IMR-90 (cell line): ENCODE measurements at places on chromosomes 2 and 18. TPM values are rescaled to one million over a fixed set of nuclear protein-coding genes. Genes with fewer than 3 reads are reported as not detected.

DNA sequence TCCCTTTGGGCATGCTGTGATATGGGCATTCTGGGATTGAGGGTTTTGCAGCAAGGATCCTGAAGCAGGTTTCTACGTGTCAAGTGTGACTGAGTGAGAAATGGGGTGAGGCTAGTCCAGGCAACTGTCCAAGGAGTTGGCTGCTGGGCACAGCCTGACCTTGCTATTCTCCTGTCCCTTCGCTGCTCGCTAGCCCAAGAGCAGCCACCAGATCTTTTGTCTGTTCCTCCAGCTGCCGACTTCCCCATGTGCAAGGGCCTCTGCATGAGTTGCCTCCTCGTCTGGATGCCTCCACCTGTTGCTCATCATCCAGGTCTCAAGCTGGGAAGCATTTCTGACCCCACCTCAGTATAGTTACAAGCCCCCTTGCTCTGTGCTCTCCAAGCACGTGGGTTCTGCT, 71.1 kb downstream of the DYSF start:
- H3K4me3 ChIP-seq = no peak overlapping the region
- DNase-seq = no peak
- no peaks in the 10 kb centered on the region for H3K4me1 ChIP-seq
- peaks cover 31% of the 10 kb centered on the region for H3K27me3 ChIP-seq

Gene TXNDC2
- total RNA-seq = under 0.01 and 0.18 TPM in 2 replicates

Gene FBXO48
- 0.18 and 0.28 TPM in 2 replicates for total RNA-seq

DNA sequence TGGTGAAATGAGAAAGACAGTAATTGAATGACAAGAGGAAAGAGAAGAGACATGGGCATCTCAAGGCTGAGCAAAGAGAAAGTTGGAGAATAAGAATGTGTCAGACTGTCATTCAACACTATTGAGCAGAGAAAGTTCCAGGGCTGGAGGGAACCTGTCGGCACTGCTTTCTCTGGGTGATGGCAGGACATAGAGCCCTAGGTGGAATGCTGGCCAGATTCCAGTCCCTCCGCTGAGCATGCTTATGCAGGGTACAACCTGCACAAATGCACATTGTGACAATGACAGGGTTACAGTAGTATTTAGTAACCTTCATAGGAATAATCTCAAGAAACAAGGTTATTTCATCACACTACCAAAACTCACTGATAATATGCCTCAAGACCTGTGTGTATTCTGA, 582.8 kb downstream of the ADCYAP1 start:
- no peak overlapping the region for H3K4me3 ChIP-seq
- no peak for DNase-seq
- H3K36me3 ChIP-seq = no peaks in the 10 kb centered on the region
- no peaks in the 10 kb centered on the region for H3K27me3 ChIP-seq

- DNase-seq = no peak
- no peaks in the 10 kb centered on the region for H3K4me1 ChIP-seq
- no peak overlapping the region for H3K27ac ChIP-seq
Measured at GRCh38 chr2:158114516-158114915, 12.8 kb downstream of the UPP2 start.

Gene BMP10
- total RNA-seq = not detected in 2 replicates

Gene INHA
- not detected in 2 replicates for total RNA-seq

Gene CFC1
- not detected in 2 replicates for total RNA-seq

DNA sequence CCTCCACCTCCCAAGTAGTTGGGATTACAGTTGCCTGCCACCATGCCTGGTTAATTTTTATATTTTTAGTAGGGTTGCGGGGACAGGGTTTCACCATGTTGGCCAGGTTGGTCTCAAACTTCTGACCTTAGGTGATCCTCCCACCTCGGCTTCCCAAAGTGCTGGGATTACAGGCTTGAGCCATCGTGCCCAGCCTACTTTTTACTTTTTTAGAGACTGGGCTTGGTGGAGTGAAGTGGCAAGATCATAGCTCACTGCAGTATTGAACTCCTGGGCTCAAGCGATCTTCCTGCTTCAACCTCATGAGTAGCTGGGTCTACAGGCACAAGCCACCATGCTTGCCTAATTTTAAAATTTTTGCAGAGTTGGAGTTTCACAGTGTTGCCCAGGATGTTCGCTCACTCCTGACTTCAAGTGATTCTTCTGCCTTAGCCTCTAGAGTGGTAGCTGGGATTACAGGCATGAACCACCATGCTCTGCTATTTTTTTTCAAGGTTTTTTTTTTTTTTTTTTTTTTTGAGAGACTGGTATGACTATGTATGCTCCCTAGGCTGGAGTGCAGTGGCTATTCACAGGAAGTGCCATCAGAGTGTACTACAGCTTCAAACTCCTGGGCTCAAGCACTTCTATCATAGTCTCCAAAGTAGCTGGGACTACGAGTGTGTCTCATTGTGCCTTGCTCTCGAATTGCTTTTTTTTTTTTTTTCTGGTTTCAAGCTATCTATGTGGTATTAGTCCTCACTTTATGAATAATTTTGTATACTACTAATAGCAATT, 11.9 kb downstream of the MSH2 start:
- H3K27ac ChIP-seq = no peak overlapping the region
- no peaks in the 10 kb centered on the region for H3K4me1 ChIP-seq
- no peaks in the 10 kb centered on the region for H3K27me3 ChIP-seq

GRCh38 chr2:28401948-28402550, 9.4 kb downstream of the FOSL2 start:
- H3K27me3 ChIP-seq = no peaks in the 10 kb centered on the region
- peaks cover 83% of the 10 kb centered on the region for H3K36me3 ChIP-seq
- H3K27ac ChIP-seq = no peak overlapping the region
- no peak overlapping the region for H3K4me3 ChIP-seq

- no peak for DNase-seq
- H3K27me3 ChIP-seq = peaks cover 15% of the 10 kb centered on the region
- no peak overlapping the region for H3K27ac ChIP-seq
- no peak overlapping the region for H3K4me3 ChIP-seq
- H3K4me1 ChIP-seq = no peaks in the 10 kb centered on the region
- H3K36me3 ChIP-seq = no peaks in the 10 kb centered on the region
Measured at GRCh38 chr18:46343931-46344372, 239.8 kb downstream of the HAUS1 start.

Gene NEB
- total RNA-seq = under 0.01 TPM in 2 replicates
